ENCODE measurements at places on chromosomes 4 and X.

DNA sequence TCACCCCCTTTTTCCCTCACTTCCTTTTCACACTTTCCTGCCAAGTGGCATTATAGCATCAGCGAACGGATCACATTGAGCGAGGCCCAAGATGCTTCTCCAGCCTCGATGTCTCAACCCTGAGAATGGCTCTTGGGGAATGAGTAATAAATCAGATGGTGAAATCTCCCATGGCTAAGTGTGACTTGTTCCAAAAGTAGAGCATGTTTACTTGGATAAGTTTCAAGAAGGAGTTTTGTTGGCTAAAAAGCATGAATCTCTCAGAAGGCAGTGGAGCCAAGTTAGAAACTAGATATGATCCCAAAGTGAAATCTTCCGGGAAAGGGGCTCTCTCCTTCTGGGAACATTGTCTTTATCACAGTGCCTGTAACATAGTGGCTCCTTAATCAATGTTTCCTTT, 316.3 kb downstream of the CAMK2D start:
- DNase-seq = no peak

GRCh38 chr4:7337196-7338058, 97.3 kb downstream of the PSAPL1 start:
- no peak for DNase-seq

DNA sequence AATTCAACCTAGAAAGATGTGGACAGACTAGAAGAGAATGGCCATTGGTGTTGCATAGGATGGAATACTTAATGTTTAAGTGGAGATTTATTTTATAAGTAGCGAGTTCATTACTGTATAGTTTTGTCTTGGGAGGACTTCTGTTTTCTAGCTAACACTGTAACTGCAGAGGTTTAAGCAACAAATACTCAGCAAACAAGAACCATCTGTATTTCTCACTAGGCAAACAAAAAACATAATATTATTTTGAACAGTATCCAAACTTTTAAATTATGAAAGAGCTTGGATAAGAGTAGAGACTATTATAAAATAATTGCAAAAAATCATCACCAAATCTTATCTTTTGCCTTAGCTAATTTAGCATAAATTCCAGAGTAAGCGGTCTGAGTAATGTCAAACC, 121.1 kb downstream of the GLRA3 start:
- no peak for DNase-seq

DNA sequence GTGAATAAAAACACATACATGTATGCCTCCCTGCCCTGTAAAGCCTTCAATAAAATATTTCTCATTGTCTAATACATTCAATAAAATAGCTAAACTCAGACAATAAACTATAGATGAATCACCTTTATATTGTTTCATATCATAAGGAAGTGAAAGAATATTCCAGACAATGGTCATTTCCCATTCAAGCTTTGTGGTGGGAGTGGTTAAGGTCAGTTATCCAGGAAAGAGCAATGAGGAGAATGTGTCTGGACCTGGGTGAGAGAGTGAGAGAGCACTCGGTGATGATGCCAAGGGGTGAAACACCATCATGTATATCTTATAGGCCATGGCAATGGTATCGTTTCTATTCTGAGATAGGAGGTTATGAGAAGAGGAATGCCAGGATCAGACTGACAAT, 197.8 kb downstream of the PDHA2 start:
- no peak for DNase-seq

GRCh38 chr4:114196606-114197005, 217.2 kb upstream of the ARSJ start:
- DNase-seq = no peak

- no peak for DNase-seq
Measured at GRCh38 chr4:57492251-57492878, 382.2 kb upstream of the IGFBP7 start.

GRCh38 chr4:155419266-155419665, 42.5 kb upstream of the MAP9 start:
- no peak for DNase-seq

GRCh38 chrX:19183761-19184477, 61.7 kb upstream of the ADGRG2 start:
- DNase-seq = no peak

GRCh38 chrX:29555465-29556091, 659.8 kb upstream of the MAGEB2 start:
- no peak for DNase-seq

GRCh38 chrX:120358737-120359456, 3.0 kb upstream of the ATP1B4 start:
- DNase-seq = no peak

Measured in activated CD4-positive, CD25-positive, alpha-beta regulatory T cell treated with anti-CD3 and anti-CD28 coated beads, Interleukin-2, amount 50 U/mL, for 16 hours (primary cell).